ENCODE measurements at places on chromosomes 7 and 10.

DNA sequence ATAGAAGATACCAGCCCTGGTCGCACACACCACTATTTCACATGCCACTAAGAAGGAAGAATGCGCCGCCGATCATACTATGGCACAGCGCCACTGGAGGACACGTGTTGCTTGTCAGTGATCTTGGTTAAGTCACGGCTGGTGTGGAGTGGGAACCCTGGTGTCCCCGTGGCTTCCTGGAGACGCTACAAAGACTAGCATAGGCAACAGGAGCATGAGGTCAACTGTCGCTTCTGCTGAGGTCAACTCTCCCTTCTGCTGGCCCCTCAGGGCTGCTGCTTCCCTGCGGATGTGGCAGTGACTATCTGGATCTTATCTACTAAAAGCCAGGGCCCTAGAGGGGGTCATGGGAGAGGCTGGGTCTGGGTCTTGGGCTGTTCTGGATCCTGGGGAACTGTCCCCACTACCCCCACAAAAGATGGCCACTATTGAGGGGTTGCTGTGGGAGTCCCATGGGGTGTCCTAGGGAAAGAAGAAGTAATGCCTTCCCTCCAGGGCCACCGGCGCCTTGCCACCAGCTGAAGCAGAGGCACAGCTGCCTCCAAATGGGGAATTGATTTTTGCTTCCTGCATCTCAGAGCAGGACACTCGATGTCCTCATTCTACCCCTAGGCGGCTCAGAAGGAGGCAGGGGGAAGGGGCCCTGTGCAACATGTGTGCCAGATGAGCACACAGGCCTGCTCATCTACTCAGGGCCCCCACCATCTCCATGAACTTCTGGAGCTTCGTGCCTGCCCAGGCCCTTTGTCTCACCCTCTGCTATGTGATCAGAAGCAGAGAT, 76.6 kb upstream of the PPIF start:
- DNase-seq: no peak

DNA sequence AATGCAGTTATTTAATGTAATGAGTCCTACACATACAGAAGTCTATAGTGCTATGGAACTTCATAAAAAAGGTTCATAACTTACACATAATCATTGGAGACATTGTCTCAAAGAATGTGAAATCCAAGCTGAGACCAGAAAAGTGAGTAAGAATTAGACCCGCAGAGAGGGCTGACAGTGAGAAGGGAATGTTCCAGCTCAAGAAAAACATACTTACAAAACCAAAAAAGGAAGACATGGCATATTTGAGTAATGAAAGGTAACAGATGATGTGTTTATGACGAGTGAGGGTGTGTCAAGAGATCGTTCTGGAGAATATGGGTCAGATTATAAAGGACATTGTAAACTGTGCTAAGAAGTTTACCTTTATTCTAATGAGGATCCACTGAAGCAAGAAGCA, 566.5 kb downstream of the ATRNL1 start:
- DNase-seq: no peak

DNA sequence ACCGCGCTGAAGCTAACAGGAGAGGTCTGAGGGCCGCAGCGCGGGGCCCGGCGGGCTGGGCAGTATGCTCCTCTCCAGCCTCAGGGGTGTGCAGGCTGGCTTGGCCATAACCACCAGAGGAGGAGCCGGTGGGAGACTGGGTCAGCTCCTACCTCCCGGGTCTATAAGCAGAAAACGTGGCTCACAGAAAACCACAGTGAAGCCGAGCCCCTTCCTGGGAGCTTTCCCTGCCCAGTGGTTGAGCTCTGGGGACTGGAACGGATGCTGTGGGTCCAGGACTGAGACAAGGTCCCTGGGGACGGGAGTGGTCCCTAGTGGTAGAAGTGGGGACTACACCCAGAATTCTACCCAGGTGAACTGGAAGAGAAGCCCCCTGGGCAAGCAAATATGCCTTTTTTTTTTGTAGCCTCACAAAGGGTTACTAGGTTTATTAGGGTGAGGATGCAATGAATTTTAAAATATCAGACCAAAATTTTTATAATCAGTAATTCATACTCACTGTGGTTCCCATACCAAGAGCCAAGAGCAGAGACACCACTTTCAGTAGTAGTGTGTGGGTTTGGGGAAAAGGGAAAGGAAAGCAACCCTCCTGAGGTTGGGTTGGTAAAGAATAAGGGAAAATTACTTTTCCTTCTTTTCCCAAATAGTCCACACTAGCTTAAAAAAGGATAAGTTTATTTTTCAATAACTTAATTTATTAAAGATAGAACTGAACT, 67.9 kb upstream of the PRKCQ start:
- DNase-seq: peak; percentile 44

- no peak for DNase-seq
Observed at GRCh38 chr7:47602272-47603004, 20.5 kb upstream of the TNS3 start.

DNA sequence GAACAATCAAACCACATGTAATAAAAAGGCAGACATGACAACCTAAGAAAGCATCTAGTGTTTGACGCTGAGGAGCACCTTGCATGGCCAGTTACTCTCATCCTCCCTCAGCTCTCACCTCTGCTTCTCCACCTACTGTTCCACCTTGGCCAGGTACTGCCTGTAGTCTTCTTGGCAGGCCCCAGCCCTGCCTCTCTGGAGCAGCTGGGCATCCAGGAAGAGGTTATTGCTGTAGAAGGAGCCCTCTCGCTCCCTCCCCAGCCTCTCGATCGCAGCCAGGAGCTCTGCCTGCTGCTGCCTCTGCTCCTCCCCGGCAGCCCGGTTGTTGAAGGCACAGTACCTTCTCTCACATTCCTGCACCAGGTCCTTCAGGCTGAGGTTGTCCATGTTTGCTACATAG, 9.7 kb downstream of the GIMAP5 start:
- no peak for DNase-seq

DNA sequence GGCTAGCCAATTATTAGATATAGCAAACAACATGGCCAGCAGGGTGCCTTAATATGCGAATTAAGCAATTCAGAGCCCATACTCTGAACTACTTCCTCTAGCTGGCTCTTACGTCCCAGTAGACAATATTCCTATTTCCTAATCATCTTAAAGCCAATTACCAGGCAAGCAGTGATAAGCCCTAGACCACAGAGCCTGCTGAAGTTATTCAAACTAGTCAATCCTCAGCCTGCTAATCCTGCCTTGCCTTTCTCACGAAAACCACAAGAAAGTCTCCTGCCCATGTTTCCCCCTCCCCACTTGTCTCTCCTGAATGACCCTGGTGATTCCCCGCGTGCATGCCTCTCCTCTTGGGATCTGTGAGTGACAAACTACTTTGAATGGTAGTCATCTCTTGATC, 86.8 kb upstream of the CACNA2D1 start:
- DNase-seq: no peak

DNA sequence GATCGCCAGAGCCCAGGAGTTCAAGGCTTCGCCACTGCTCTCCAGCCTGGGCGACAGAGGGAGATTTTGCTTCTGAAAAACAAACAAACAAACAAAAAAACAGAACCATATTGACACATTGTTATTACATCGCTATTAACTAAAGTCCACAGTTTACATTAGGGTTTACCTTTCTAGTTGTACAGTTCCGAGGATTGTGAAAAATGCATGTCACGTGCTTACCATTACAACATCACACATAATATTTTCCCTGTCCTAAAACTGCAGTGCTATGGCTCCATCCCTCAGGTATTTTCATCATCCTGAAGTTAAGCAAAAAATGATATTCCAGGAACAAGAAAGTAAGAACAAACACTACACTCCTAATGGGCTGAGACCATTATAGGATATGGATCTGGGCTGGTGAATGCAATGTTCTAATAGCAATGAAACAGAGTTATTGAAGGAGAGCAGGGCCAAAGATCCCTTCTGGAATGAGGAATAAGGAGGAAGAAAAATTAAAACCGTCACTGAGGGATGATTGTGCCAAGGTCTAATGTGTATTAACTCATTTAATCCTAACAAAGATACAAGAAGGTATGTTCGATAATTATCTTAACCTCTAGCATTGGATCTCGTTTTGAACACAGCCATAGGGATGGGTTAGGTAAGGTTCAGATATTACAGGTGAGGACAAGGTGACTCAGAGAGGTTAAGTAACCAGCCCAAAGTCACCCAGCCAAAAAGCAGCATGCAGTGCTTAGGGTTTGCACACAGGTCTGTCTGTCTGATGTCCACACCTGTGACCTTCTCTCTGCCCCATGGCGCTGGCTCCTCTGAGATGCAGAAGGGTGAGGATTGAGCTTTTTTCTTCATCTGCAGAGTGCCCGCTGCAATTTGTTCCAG, 14.0 kb upstream of the CUX1 start:
- DNase-seq: no peak

- no peak for DNase-seq
Observed at GRCh38 chr10:88693392-88694020, 12.5 kb upstream of the LIPK start.

Data from stimulated activated CD4-positive, alpha-beta T cell treated with anti-CD3 and anti-CD28 coated beads, Interleukin-1b, Interleukin-23, amount 100 ng/mL, for 1 hour (primary cell).